A549 treated with CORT108297 at 1 μM for 4 hours (cell line): ENCODE measurements at places on chromosomes 5 and 9. TPM values are rescaled to one million over a fixed set of nuclear protein-coding genes. Genes with fewer than 3 reads are reported as not detected.

The ELOVL7 gene
- 9.0 to 14.3 TPM (median 11.7 TPM) in 5 replicates for total RNA-seq

The INIP gene
- total RNA-seq, result 13.6 to 20.7 TPM (median 17.5 TPM) in 5 replicates

The ABO gene
- total RNA-seq, result not detected in 5 replicates

The DAP gene
- 56.6 to 59.3 TPM (median 58.1 TPM) in 5 replicates for total RNA-seq

The OR1Q1 gene
- total RNA-seq, result 0.15 TPM in 1 of 5 replicates, not detected in the others

The TRPM6 gene
- total RNA-seq, result 1.2 to 1.4 TPM (median 1.3 TPM) in 5 replicates

The PIK3R1 gene
- 4.6 to 6.1 TPM (median 5.9 TPM) in 5 replicates for total RNA-seq

The ZNF79 gene
- 5.5 to 6.3 TPM (median 6.0 TPM) in 5 replicates for total RNA-seq

The MORN5 gene
- total RNA-seq, result not detected in 5 replicates

The MED7 gene
- 14.1 to 21.1 TPM (median 15.7 TPM) in 5 replicates for total RNA-seq

The CDH9 gene
- not detected in 5 replicates for total RNA-seq

The BHMT2 gene
- total RNA-seq, result not detected in 5 replicates

The MSMP gene
- total RNA-seq, result 0.30 to 0.48 TPM (median 0.36 TPM) in 3 of 5 replicates, not detected in the others

The HTR4 gene
- total RNA-seq, result not detected in 5 replicates

The ZNF454 gene
- not detected in 5 replicates for total RNA-seq

The EDIL3 gene
- 0.15 to 0.48 TPM (median 0.21 TPM) in 5 replicates for total RNA-seq

The SLIT3 gene
- 13.1 to 21.4 TPM (median 17.2 TPM) in 5 replicates for total RNA-seq

The FAT2 gene
- total RNA-seq, result 0.01 to 0.02 TPM (median 0.01 TPM) in 3 of 5 replicates, not detected in the others

The RCL1 gene
- total RNA-seq, result 37.6 to 42.7 TPM (median 40.5 TPM) in 5 replicates

The PCDHA7 gene
- total RNA-seq, result 0.06 to 0.15 TPM (median 0.12 TPM) in 5 replicates

The SCGB3A2 gene
- total RNA-seq, result not detected in 5 replicates

The ZCCHC9 gene
- 26.2 to 30.4 TPM (median 26.8 TPM) in 5 replicates for total RNA-seq

The ARL14EPL gene
- total RNA-seq, result 0.07 to 0.43 TPM (median 0.14 TPM) in 5 replicates

The BASP1 gene
- 267 to 340 TPM (median 299 TPM) in 5 replicates for total RNA-seq

The TLR4 gene
- total RNA-seq, result 0.10 to 0.18 TPM (median 0.13 TPM) in 5 replicates

The SLC34A1 gene
- 0.02 TPM in 1 of 5 replicates, not detected in the others for total RNA-seq

The MEGF10 gene
- not detected in 5 replicates for total RNA-seq

The EIF4E1B gene
- total RNA-seq, result not detected in 5 replicates

The VLDLR gene
- total RNA-seq, result 18.6 to 24.5 TPM (median 21.5 TPM) in 5 replicates

The PFN3 gene
- total RNA-seq, result not detected in 5 replicates

The SOHLH1 gene
- total RNA-seq, result not detected in 5 replicates

The GPX3 gene
- 14.1 to 19.8 TPM (median 17.1 TPM) in 5 replicates for total RNA-seq

The BARHL1 gene
- 0.03 TPM in 1 of 5 replicates, not detected in the others for total RNA-seq

The GABRA1 gene
- total RNA-seq, result not detected in 5 replicates

The PTGS1 gene
- 1.0 to 1.5 TPM (median 1.3 TPM) in 5 replicates for total RNA-seq

The C9orf50 gene
- total RNA-seq, result 0.10 to 0.12 TPM in 2 of 5 replicates, not detected in the others

The LPAR1 gene
- total RNA-seq, result 15.1 to 19.5 TPM (median 17.4 TPM) in 5 replicates

The ZNF366 gene
- total RNA-seq, result not detected in 5 replicates

The FAM169A gene
- 4.2 to 7.6 TPM (median 6.7 TPM) in 5 replicates for total RNA-seq
